ENCODE measurements at places on chromosomes 3 and 15. TPM values are rescaled to one million over a fixed set of nuclear protein-coding genes. Genes with fewer than 3 reads are reported as not detected.

- H3K36me3 ChIP-seq = no peaks in the 10 kb centered on the region
- no peaks in the 10 kb centered on the region for H3K27me3 ChIP-seq
- H3K4me1 ChIP-seq = no peaks in the 10 kb centered on the region
- H3K27ac ChIP-seq = no peak overlapping the region
- H3K4me3 ChIP-seq = no peak overlapping the region
Observed at GRCh38 chr3:155753038-155753639, 8.3 kb upstream of the PLCH1 start.

FBXO40 gene
- polyA plus RNA-seq = 10.3 TPM

DNA sequence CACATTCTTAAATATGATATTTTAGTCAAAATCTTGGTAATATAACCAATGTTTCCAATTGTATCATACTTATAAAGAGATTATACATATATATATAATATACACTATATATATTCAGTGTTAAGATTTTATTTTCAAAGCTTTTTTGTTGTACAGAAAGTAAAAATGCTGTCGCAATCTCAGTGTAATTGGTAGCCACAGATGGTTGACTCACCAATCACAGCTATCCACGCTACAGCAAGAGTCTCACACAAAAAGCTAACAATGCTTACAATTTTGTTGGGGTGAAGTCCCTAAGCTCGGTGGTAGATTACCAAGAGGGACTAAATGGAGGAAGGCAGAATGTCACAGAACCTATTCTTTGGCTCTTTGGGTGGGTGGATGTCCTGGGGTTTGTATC, 16.9 kb upstream of the CFAP161 start:
- no peak overlapping the region for H3K27ac ChIP-seq
- no peaks in the 10 kb centered on the region for H3K36me3 ChIP-seq
- peaks cover 38% of the 10 kb centered on the region for H3K27me3 ChIP-seq
- DNase-seq = peak; percentile 61

ADAMTS9 gene
- polyA plus RNA-seq = 74.9 TPM

DNA sequence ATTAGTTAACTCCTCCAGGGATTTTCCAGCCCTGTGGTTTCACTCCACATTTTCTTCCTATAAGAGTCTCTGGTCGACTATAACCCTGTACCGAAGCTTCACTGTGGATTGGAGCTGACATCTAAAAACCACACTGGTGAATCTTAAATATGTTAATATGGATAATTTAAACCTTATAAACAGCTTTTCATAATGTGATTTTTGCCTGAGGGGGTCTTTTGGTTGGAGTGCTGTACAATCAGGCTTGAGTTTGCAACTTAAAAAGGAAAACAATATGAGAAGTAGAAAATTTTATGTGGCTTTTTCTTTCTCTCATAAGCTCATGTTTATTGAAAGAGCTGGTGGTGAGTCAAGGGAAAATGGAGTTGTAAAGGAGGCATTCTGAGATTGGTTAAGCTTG, 313.7 kb downstream of the VPS13C start:
- no peaks in the 10 kb centered on the region for H3K36me3 ChIP-seq
- no peaks in the 10 kb centered on the region for H3K27me3 ChIP-seq
- H3K4me3 ChIP-seq = no peak overlapping the region
- H3K27ac ChIP-seq = no peak overlapping the region

- no peak overlapping the region for H3K4me3 ChIP-seq
- no peak overlapping the region for H3K27ac ChIP-seq
- peaks cover 10% of the 10 kb centered on the region for H3K4me1 ChIP-seq
- no peaks in the 10 kb centered on the region for H3K27me3 ChIP-seq
- H3K36me3 ChIP-seq = no peaks in the 10 kb centered on the region
Observed at GRCh38 chr15:71600237-71600636, 210.1 kb upstream of the NR2E3 start.

Measured in cardiac muscle cell (in vitro differentiated cells and primary cell).